ENCODE measurements at places on chromosomes 4 and X. TPM values are rescaled to one million over a fixed set of nuclear protein-coding genes. Genes with fewer than 3 reads are reported as not detected.

DNA sequence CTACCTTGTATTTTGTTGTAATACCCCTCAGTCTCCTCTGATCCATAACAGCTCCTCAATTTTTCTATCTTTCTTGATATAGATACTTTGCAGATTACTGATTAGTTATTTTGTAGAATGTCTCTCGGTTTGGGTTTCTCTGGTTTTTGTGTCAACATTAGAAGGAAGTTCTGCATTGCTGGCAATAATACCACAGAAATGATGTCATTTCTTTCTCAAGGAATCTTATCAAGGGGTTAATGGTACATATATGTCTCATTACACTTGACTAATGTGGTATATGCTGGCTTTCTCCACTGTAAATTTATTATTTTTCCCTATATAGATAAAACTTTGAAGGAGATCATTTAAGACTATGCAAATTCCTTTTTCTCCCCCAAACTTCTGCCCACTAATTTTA is 183.6 kb upstream of the DKK2 start:
- DNase-seq = no peak
- no peaks in the 10 kb centered on the region for H3K4me1 ChIP-seq
- H3K4me3 ChIP-seq = no peak overlapping the region
- H3K36me3 ChIP-seq = no peaks in the 10 kb centered on the region
- no peak overlapping the region for H3K27ac ChIP-seq
- no peaks in the 10 kb centered on the region for H3K27me3 ChIP-seq

DNA sequence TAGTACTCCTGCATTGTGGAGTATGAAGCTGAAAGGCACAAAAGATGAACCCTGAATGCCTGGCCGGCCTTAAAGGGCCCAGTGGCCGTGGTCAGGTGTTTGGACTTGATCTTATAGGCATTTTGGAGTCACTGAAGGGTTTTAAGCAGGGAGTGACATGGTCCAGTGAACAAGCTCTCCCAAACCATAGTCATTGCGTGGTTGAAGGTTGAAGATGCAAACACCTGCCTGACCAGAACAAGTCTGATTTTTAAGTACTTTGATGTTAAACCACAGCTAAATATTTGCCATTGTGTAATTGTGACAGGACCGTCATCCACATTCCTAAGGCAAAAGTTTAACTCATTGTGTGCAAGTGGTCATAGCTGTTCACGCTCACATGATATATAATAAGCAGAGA is 3.3 kb downstream of the STK32B start:
- H3K4me3 ChIP-seq = no peak overlapping the region
- H3K27me3 ChIP-seq = no peaks in the 10 kb centered on the region
- H3K27ac ChIP-seq = no peak overlapping the region

GRCh38 chrX:153627675-153628111 is 19.3 kb upstream of the DUSP9 start:
- H3K27me3 ChIP-seq = no peaks in the 10 kb centered on the region
- H3K4me3 ChIP-seq = no peak overlapping the region
- H3K27ac ChIP-seq = no peak overlapping the region

GRCh38 chr4:18733961-18734360 is 712.4 kb upstream of the LCORL start:
- DNase-seq = no peak
- no peaks in the 10 kb centered on the region for H3K4me1 ChIP-seq
- H3K36me3 ChIP-seq = no peaks in the 10 kb centered on the region
- no peaks in the 10 kb centered on the region for H3K27me3 ChIP-seq
- H3K27ac ChIP-seq = no peak overlapping the region

DNA sequence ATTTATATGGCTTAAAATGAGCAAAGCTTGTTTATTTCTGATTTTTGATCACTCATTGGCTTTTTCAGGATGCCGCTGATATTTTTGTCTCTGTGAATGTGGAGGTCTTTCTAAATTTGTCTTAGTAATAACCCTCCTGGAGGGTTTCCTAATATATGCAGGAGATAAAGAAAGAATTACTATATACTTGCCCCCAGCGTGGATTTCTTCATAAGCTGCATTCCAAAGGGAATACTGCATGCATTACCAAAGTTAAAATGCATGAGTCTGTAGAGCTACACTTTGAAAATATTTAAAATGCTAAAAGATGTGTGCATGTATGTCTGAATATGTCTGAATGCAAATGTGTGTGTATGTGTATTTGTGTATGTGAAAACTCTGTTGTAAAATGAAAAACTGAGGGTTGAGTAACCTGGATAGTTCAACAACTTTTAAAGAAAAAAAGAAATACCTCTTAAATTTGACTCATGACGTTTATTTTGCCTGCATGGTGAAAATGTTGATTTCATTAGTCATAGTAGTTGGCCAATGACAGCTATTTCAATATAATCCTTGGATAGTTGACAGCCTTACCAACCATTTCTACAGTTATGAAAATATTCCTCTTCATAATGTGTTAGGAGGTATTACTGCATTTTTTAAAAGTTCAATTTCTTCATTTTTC is 113.2 kb upstream of the ZNF827 start:
- no peak overlapping the region for H3K27ac ChIP-seq
- H3K27me3 ChIP-seq = no peaks in the 10 kb centered on the region
- no peaks in the 10 kb centered on the region for H3K36me3 ChIP-seq
- no peak overlapping the region for H3K4me3 ChIP-seq

DNA sequence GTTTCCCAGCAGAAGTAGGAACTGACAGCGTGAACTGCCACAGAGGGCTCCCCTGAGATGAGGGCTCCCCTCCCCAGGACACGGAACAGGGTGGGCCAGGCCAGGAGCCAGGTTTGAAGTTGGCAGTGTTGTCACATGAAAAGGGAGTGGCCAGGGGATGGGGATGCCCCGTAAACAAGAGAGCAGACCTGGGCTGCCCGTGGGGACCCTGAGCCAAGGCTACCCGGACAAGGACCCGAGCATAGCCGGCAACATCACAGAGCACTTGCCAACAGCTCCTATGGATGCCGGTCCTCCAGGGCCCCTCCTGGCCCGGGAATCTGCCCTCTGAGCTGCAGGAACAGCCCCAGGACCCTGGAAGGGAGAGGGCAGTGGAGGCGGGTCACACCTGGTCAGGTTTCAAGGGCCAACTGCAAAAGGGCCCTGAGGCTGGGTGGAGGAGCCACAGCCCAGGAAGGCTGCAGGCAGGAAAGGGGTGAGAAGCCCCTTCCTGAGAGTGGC is 102.1 kb downstream of the CPZ start:
- peaks cover 25% of the 10 kb centered on the region for H3K27me3 ChIP-seq
- H3K27ac ChIP-seq = no peak overlapping the region
- no peaks in the 10 kb centered on the region for H3K36me3 ChIP-seq
- no peaks in the 10 kb centered on the region for H3K4me1 ChIP-seq

GRCh38 chr4:82898322-82899243 is 2.0 kb upstream of the THAP9 start:
- H3K4me1 ChIP-seq = peaks cover 29% of the 10 kb centered on the region
- peaks cover 43% of the 10 kb centered on the region for H3K36me3 ChIP-seq
- H3K27ac ChIP-seq = peak overlapping the region; percentile 100
- no peak for DNase-seq
- H3K4me3 ChIP-seq = peak overlapping the region; percentile 74
- no peaks in the 10 kb centered on the region for H3K27me3 ChIP-seq

- no peaks in the 10 kb centered on the region for H3K4me1 ChIP-seq
- H3K4me3 ChIP-seq = no peak overlapping the region
- H3K27me3 ChIP-seq = no peaks in the 10 kb centered on the region
- peaks cover 5% of the 10 kb centered on the region for H3K36me3 ChIP-seq
- DNase-seq = no peak
Measured at GRCh38 chr4:39626261-39626660, 12.4 kb downstream of the SMIM14 start.

DNA sequence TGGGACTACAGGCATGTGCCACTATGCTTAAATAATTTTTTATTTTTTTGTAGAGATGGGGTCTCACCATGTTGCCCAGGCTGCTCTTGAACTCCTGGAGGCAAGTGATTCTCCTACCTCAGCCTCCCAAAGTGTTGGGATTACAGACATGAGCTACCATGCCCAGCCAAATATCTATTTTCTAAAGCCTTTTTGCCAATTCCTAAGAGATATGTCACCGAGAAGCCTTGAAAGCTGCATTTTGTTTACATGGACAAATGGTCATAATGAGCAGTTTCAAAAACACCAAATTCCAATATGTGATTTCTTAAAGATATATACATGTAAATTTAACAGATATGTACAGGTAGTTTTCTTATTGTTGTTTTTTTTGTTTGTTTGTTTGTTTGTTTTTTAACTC is 33.0 kb upstream of the PGRMC2 start:
- no peak overlapping the region for H3K4me3 ChIP-seq
- H3K27me3 ChIP-seq = no peaks in the 10 kb centered on the region
- DNase-seq = no peak
- no peak overlapping the region for H3K27ac ChIP-seq
- no peaks in the 10 kb centered on the region for H3K36me3 ChIP-seq
- no peaks in the 10 kb centered on the region for H3K4me1 ChIP-seq

- DNase-seq = no peak
Measured at GRCh38 chr4:21181716-21182115, 481.5 kb downstream of the PACRGL start.

DNA sequence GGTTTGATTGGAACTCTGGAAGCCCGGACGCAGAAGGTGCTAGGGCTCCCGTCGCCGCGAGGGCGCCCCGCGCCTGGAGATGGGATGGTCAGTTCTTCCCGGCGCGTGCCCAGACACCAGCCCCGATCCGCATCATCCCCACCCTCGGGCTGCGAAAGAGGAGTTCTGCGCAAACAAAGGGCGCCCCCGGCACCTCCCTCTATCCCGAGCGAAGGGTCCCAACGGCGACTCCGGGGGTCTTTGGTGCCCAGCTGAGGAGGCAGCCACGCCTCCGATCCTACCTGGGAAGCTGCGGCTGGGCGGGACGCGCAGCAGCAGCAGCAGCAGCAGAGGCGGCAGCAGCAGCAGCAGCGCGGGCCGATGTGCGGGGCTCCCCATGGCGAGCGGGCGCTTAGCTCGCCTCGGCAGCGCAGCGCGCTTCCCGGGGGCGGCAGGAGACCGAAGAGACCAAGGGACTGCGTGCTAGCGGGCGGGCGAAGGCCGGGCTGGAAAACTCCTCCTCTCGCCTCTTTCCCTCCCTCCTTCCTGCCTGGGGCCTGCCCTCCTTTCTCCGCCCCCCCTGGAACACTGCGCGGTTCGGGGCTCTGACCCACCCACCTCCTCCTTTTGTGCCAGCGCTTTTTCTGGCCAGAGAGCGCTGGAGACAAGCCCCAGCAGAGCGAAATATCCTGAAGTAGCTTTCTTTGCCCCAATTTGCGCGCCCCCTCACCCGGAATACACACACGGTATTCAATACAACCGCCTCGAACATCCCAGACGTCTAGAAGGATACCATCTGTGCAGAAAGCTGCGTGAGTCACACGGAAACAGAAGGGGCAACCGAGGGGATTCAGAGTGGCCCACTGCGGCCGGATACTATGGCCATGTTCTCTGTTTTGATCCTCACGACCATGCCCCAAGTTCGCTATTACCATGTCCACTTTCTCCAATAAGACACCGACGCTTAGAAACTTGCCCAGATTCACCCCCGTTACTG is at the start of gene SRPX:
Gene SRPX (minus strand): TSS at position 457 of the 976 bp plus-strand sequence. CDS start 79 bp downstream, at position 378.
- peak; percentile 55 for DNase-seq
- H3K4me3 ChIP-seq = peak within 1 kb of the TSS; percentile 48

DNA sequence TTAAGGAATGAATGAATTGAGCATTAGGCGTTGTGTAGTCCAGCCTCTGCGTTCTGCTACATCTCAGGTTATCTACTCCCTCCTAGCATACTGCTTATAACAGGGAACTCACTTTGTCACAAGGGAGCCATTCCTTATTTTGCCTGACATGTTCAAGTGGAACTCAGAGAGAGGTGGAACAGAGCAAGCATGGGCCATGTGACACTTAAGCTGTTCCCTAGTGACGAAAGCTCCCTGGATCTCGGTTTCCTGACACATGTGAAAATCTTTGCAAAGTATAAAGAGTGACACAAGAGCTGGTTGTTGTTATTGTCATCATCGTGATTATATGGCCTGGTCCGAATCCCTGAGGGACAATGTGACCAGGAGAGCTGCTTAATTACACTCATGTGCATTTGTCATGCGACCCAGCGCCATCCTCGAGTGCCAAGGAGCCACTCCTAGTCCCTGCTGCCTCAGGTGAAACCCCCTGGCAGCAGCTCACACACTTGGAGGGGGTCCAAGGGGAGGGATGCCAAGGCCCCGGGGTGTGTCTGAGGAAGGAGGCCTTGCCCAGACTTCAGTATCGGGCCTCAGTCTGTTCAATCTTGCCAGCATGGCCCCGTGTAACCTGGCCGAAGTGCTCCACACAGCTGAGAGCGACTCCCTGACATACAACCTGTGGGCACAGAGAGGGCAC is 98.5 kb upstream of the MAP3K15 start:
- no peaks in the 10 kb centered on the region for H3K4me1 ChIP-seq
- peak; percentile 85 for DNase-seq
- no peak overlapping the region for H3K27ac ChIP-seq
- H3K27me3 ChIP-seq = no peaks in the 10 kb centered on the region
- H3K4me3 ChIP-seq = no peak overlapping the region

GRCh38 chrX:128698573-128699181 is 646.5 kb upstream of the ACTRT1 start:
- H3K27me3 ChIP-seq = no peaks in the 10 kb centered on the region
- no peak overlapping the region for H3K4me3 ChIP-seq
- no peak for DNase-seq
- H3K4me1 ChIP-seq = no peaks in the 10 kb centered on the region
- no peaks in the 10 kb centered on the region for H3K36me3 ChIP-seq
- no peak overlapping the region for H3K27ac ChIP-seq

- peaks cover 31% of the 10 kb centered on the region for H3K4me1 ChIP-seq
- H3K4me3 ChIP-seq = no peak overlapping the region
- no peaks in the 10 kb centered on the region for H3K36me3 ChIP-seq
- H3K27me3 ChIP-seq = no peaks in the 10 kb centered on the region
Measured at GRCh38 chr4:16669036-16669435, 229.4 kb downstream of the LDB2 start.

GRCh38 chr4:176150356-176150682 is 45.1 kb downstream of the SPATA4 start:
- DNase-seq = no peak
- no peak overlapping the region for H3K4me3 ChIP-seq
- H3K4me1 ChIP-seq = no peaks in the 10 kb centered on the region
- no peak overlapping the region for H3K27ac ChIP-seq
- H3K36me3 ChIP-seq = no peaks in the 10 kb centered on the region

DNA sequence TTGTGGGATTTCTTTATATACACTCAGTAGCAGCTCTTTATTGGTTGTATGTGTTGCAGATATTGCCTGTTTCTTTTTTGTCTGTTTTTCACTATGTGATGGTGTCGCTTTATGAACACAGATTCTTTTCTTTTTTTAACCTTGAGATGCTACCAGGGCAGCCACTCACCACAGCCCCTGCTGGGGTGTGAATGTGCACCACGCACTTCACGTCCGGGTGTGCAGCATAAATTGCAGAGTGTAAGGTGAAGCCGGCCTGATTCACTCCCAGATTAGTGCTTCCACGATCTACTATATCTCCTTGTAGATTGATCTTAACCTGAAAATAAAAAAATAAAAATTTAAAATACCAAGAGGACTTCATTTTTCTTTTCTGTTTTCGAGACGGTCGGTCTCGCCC is 71.4 kb downstream of the FAM193A start:
- DNase-seq = peak; percentile 17
- no peak overlapping the region for H3K4me3 ChIP-seq
- H3K27ac ChIP-seq = no peak overlapping the region
- no peaks in the 10 kb centered on the region for H3K4me1 ChIP-seq

- no peaks in the 10 kb centered on the region for H3K4me1 ChIP-seq
- no peaks in the 10 kb centered on the region for H3K27me3 ChIP-seq
- no peak for DNase-seq
- H3K4me3 ChIP-seq = peak overlapping the region; percentile 12
Measured at GRCh38 chr4:124322234-124323065, 390.1 kb downstream of the ANKRD50 start.

Gene GABRG1
- total RNA-seq = not detected

Gene ITIH6
- total RNA-seq = not detected

Gene SAGE1
- total RNA-seq = not detected

Gene FAM184B
- total RNA-seq = 0.17 TPM

Gene FAM9B
- 0.52 TPM for total RNA-seq

Gene STS
- total RNA-seq = 11.6 TPM

Gene SRPX2
- 39.1 TPM for total RNA-seq

Gene FAM236B
- total RNA-seq = not detected

Gene HPSE
- total RNA-seq = 5.6 TPM

Gene KIT
- total RNA-seq = 33.3 TPM

Data from upper lobe of right lung (tissue), 1 donor.